ENCODE measurements at places on chromosomes 3 and 15.

DNA sequence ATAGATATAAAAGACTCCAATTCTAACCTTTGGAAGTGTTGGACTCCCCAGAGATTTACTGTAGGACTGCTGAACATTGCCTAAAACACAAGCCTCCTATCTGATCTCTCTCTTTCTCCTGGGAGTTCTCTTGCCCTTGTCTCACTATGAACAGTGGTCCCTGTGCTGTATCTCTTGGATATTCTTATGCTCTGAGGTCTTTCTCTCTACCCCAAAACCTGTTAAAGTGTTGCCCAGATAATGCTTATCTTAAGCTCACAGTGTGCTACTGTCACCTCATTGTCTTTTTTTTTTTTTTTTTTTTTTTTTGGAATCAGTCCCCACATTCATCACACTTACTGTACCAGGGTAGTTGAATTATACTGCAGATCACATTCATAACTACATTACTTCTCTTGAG is 131.0 kb upstream of the CBLB start:
- H3K27me3 ChIP-seq = no peaks in the 10 kb centered on the region
- H3K4me3 ChIP-seq = no peak overlapping the region
- H3K36me3 ChIP-seq = no peaks in the 10 kb centered on the region
- peaks cover 26% of the 10 kb centered on the region for H3K4me1 ChIP-seq
- H3K27ac ChIP-seq = no peak overlapping the region

- no peak for DNase-seq
- no peak overlapping the region for H3K27ac ChIP-seq
- no peaks in the 10 kb centered on the region for H3K4me1 ChIP-seq
- no peaks in the 10 kb centered on the region for H3K36me3 ChIP-seq
- no peak overlapping the region for H3K4me3 ChIP-seq
These were observed 95.1 kb downstream of the PLD1 start for GRCh38 chr3:171715155-171715554.

DNA sequence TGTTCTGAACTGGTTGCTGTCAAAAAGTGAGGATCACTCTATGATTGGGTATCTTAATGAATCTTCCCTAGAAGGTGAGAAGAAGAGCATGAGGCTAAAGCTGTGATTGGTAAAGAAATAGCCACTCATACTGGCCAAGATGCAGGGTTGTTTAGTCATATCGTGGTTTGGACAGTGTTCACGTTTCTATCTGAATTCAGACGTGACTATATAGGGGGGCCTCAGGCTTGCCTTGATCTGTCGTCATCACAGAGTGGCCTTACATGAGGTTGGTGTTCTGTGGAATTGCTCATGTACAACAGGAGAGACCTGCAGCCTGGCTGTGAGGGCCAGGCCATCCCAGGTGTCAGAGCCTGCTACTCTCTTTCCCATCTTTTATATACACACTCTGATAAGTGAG is 12.4 kb downstream of the RTP2 start:
- no peak for DNase-seq
- no peak overlapping the region for H3K27ac ChIP-seq
- H3K36me3 ChIP-seq = no peaks in the 10 kb centered on the region
- H3K4me1 ChIP-seq = no peaks in the 10 kb centered on the region
- H3K27me3 ChIP-seq = no peaks in the 10 kb centered on the region

DNA sequence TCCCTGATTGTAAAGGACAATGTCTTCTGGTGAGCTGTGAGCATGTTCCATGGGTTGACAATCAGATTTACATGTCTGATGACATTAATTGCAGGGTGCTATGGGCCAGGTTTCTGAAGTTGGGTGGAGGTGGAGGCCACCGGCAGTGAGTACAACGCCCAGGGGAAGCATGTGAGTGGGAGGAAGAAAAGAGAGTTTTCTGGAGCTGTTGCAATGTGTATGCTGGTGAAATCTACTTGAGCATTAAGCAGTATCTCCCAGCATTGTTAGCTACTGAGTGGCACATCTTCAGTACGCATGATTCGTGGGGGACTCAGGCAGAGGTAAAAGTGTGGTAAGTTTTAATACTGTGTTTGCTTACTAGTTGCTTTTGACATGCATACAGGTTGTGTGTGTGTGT is 26.6 kb downstream of the TMEM45A start:
- H3K27me3 ChIP-seq = no peaks in the 10 kb centered on the region
- H3K27ac ChIP-seq = no peak overlapping the region
- H3K4me3 ChIP-seq = no peak overlapping the region
- H3K4me1 ChIP-seq = no peaks in the 10 kb centered on the region
- DNase-seq = no peak

DNA sequence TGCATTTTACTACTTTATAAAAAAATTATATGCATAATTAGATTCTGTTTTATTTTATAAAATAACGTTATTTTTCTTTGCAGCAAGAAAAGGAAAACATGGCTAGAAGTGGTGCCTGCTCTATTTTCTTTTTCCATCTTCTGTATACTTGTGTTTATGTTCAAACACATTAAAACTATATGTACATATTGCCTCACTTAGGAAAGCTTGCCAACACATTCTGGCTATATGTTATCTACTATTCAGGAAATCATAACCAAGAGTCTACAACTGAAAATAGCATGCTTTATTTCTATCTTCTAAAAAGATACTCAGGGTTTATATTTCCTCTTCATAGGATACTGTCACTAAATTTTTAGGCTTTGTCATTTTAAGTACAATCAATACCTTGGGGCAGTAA is 90.2 kb upstream of the KCNMB2 start:
- no peak overlapping the region for H3K4me3 ChIP-seq
- no peaks in the 10 kb centered on the region for H3K36me3 ChIP-seq
- no peak overlapping the region for H3K27ac ChIP-seq
- H3K4me1 ChIP-seq = no peaks in the 10 kb centered on the region
- no peak for DNase-seq

DNA sequence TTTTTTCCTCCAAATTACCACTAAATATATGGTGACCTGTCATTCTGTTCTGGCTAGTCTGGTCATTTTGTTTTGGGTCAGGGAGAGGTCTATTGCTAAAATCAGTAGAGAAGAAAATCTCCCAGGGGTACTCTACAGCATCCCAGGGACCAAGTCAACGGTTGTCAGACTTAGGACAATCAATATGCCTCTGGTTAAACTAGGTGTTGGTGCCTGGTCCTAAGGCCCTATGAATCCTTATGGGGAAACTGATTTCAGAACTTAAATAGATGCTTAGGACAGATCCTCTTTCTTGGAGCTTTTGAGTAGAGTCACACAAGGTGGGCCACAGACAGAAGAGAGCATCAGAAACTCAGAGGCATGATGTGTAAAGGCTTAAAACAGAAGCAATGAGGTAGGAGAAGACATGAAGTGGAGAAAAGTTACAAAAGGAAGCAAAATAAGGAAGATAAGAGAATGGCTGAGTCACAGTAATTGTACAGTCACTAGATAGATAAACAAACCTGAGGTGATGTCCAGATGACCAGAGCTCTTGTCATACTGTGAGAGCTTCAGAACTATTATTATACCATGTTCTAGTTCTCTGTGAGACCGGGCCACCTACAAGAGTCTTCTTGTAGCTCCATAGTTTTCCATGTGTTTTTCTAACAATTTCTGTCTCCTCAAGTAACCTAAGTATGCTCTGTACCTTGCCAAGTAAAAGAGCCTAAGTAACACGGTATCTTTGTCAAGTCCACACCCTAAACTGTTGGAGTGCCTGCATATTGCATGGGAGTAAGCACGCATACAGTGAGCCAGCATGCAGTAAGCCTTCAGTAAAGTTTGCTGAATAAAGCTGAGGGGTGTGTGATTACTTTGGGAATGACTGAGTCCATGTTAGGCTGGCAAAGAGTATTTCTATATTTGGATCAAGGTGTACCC is 44.6 kb upstream of the LEKR1 start:
- no peaks in the 10 kb centered on the region for H3K27me3 ChIP-seq
- no peaks in the 10 kb centered on the region for H3K36me3 ChIP-seq
- H3K4me3 ChIP-seq = no peak overlapping the region
- H3K27ac ChIP-seq = peak overlapping the region; percentile 51

DNA sequence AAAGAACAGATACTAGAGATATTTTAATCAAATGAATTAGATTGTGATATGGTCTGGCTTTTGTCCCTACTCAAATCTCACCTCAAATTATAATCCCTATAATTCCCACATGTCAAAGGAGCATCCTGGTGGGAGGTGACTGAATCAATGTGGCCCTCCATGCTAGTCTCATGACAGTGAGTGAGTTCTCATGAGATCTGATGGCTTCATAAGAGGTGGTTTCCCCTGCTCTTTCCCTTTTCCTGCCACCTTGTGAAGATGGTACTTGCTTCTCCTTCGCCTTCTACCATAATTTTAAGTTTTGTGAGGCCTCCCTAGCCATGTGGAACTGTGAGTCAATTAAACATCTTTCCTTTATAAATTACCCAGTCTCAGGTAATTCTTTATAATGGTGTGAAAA is 82.8 kb downstream of the FAIM start:
- no peaks in the 10 kb centered on the region for H3K36me3 ChIP-seq
- DNase-seq = no peak
- no peaks in the 10 kb centered on the region for H3K4me1 ChIP-seq
- H3K4me3 ChIP-seq = no peak overlapping the region
- no peaks in the 10 kb centered on the region for H3K27me3 ChIP-seq
- H3K27ac ChIP-seq = no peak overlapping the region

DNA sequence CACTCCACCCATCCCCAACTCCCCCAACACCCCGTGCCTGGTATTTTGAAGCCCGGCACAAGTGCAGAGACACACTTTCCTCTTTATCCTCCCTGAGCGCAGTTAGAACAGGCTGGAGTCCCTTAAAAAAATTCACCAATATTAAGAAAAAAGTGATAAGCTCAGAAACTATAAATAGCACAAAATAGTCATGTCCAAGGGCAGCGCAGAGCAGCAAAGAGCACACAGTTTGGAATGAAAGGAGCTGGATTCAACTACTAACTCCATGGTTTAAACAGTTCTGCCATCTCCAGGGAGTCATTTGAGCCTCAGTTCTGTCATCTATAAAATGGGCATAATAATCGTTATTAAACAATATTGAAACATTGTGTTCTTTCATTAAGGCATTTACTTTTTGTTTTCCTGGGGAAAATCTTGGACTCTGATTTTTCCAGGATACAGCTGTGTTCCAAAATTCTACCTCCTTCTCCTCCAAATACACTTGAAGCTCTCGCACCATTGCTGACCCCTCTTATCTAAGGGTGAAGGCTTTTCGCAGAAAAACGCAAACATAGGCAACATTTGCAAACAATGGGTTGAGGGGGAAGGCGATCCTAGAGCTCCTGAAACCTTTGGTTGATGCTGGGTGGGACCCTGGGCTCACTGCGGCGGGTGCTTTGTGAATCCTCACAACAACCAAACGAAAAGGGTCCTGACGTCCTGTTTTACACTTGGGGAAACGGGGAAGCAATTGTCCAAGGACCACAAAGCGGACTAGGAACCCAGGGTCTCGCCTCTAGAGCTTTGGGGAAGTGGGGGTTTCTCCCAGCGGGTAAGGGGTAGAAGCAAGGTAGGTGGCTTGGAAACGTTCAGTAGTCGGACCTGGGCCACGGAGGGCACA is 41.8 kb downstream of the EPHB3 start:
- H3K27ac ChIP-seq = peak overlapping the region; percentile 36
- H3K4me1 ChIP-seq = peaks cover 60% of the 10 kb centered on the region
- H3K36me3 ChIP-seq = no peaks in the 10 kb centered on the region
- DNase-seq = no peak
- H3K27me3 ChIP-seq = no peaks in the 10 kb centered on the region

DNA sequence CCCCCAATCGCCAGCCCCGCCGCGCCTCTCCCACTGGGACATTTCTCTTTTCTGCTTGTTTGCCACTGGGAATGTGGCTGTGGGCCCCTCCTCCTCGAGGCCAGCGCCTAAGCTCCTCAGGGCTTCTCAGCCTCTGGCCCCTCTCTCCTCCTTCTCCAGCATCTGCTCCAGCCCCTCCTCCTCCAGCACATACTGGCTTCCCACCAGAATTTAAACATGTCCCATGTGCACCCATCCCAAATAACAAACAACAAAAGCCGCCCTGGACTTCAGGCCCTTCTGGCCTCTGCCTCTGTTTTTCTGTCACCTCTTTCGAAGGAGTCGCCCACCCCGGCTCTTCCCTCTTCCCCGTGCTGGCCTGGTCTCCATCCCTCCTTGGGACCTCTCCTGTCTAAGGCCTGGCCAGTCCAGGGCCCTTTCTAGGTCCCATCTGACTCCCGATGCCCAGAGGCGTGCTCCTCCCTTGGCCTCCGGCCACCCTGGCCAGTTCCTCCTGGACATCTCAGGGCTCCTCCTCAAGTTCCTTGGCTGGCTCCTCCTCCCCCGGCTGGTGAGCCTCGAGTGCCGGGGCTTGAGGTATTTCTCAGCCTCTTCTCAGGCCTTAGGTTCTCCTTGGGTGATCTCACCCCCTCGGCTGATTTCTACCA is 94.6 kb upstream of the SLC6A6 start:
- H3K4me3 ChIP-seq = no peak overlapping the region
- no peak for DNase-seq
- H3K4me1 ChIP-seq = peaks cover 29% of the 10 kb centered on the region
- H3K27ac ChIP-seq = no peak overlapping the region

DNA sequence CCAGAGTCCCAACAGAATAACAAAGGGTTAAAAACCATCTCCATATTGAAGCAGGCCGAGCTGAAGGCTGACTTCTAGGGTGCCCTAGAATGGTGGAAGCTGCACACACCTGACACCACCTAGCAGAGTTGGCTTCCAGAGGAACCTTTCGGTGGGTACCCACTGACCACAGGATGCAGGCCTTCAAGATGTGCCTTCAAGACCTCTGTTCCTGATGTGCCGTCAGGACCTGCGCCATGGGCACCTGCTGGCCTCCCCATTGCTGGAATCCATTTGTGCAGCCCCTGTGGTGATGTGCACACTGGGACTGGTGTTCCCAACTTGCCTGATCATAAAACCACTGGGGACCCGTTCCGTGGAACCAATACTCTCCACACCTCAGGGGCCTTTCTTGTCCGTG is 35.7 kb upstream of the RPL32 start:
- H3K27ac ChIP-seq = no peak overlapping the region
- DNase-seq = no peak
- no peaks in the 10 kb centered on the region for H3K27me3 ChIP-seq
- peaks cover 12% of the 10 kb centered on the region for H3K4me1 ChIP-seq
- no peak overlapping the region for H3K4me3 ChIP-seq

GRCh38 chr15:88619796-88620195 is 1.3 kb upstream of the AEN start:
- H3K4me1 ChIP-seq = peaks cover 31% of the 10 kb centered on the region
- peaks cover 3% of the 10 kb centered on the region for H3K27me3 ChIP-seq
- no peaks in the 10 kb centered on the region for H3K36me3 ChIP-seq
- DNase-seq = no peak
- H3K4me3 ChIP-seq = no peak overlapping the region

Measured in esophagus squamous epithelium (tissue), 5 donors.